NCI-H1436 (cell line): ENCODE measurements at places on chromosomes 6 and 20.
A peak's percentile ranks its signal among the peaks of the same experiment; 100 is the strongest.

DNA sequence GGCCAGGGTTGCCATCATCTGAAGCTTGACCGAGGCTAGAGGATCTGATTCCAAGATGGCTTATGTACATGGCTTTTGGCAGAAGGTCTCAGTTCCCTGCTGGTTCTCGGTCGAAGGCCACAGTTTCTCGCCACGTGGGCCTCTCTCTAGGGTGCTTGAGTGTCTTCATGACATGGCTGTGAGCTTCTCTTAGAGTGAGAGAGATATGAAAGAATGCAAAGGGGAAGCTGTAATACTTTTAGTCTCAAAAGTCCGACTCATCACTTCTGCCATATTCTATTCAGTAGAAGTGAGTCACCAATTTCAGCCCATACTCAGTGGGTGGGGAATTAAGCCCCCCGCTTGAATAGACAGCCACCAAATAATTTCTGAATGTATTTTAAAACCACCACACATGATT lies 94.2 kb downstream of the UTRN start:
- no peak for DNase-seq

- peak; percentile 34 for DNase-seq
These were observed 77.3 kb downstream of the EPHA7 start for GRCh38 chr6:93341900-93342613.

- no peak for DNase-seq
These were observed 1.3 kb downstream of the HIVEP2 start for GRCh38 chr6:142943711-142944123.

GRCh38 chr20:62495749-62496567 lies 20.2 kb upstream of the GATA5 start:
- no peak for DNase-seq

DNA sequence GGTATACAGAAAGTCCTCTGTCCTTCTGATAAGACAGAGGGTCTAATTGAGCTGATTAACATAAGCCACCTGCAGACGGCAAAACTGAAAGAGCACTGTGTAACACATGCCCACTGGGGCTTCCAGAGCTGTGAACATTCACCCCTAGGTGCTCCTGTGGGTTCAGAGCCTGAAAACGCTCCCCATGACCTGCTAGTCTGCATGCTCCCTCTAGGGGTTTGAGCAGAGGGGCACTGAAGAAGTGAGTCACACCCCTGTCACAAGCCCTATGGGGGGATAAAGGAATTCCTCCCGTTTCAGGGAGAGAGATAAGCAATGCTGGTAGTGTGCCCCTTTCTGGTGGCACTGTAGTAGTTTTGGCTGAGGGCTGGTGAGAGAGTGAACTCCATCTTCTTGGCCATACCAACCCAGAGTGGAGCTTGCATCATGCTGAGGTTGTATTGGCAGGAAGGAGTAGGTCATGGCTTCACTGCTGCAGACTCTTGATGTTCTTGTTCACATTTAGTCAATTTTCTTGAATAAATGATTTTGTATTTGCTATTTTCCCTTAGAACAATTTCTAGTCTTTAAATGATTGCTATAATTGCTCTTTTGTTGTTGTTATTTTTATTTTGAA lies 637.5 kb upstream of the MAN1A1 start:
- DNase-seq = no peak

GRCh38 chr6:57421503-57421902 lies 104.1 kb downstream of the PRIM2 start:
- no peak for DNase-seq

GRCh38 chr6:119612911-119613381 lies 263.4 kb upstream of the MAN1A1 start:
- DNase-seq = no peak

- no peak for DNase-seq
These were observed 386.7 kb downstream of the HACE1 start for GRCh38 chr6:104473021-104473429.

DNA sequence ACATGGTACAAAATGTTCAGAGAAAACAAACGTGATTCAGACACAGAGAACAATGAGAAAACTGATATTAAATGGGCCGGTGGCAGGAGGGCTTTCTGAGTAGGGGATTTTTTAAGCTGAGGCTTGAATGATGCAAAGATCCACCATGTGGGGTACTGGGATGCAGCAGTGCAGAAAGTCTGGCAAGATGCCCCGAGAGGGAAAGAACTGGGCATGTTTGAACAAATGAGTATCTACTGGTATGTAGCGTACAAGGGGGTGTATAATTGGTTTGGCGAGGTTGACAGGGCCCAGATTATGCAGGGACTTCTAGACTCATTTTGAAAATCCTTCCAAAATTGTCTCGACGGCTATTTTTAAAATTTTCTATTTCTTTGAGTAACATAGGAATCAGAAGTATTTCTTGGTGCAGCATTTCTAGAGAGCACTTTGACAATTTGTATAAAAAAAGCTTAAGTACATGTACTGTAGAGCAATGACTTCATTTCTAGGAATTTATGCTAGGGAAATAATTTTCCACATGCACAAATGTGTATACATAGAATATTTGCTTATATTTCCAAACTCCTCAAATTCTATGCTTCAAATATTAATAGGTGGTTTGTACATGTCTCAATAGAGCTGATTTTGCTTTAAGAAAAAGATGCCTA lies 119.6 kb upstream of the DOK5 start:
- DNase-seq = no peak

DNA sequence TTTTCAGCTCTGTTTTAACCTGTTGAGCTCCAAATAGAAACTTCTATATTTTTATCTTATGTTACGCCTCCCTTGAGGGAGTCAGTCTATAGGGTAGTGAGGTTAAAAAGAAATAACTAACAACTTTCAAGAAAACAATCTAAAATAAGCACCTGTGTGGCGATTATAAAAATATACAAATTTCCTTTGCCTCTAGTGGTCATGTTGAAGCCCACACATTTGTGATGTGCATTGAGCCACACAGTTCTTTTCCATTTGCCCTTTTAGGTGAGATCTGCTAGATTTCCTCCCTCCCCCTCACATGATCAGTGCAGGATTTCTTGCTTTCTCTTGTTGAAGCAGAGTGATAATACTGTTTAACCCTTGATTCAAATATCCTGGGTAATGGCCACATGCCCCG lies 84.2 kb downstream of the MYB start:
- DNase-seq = no peak

DNA sequence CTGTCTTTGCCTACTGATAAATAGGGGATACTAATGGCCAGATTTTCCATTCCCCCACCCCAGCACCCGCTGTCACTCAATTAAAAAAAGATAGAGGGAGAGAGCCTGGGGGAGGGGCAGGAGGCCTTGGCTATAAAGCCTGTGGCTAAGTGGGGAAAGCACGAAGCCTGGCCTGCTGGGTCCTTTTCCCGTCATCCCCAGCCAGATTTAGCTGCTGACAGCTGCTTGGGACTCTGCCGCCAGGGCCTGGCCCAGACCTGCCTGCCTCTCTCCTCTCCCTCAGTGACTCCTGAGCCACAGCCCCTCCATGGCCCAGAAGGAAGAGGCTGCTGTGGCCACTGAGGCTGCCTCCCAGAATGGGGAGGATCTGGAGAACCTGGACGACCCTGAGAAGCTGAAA lies at the start of gene APOBEC2:
Gene APOBEC2 (plus strand): TSS at position 162 of the 400 bp plus-strand sequence. CDS start 146 bp downstream, at position 308.
- no peak for DNase-seq

DNA sequence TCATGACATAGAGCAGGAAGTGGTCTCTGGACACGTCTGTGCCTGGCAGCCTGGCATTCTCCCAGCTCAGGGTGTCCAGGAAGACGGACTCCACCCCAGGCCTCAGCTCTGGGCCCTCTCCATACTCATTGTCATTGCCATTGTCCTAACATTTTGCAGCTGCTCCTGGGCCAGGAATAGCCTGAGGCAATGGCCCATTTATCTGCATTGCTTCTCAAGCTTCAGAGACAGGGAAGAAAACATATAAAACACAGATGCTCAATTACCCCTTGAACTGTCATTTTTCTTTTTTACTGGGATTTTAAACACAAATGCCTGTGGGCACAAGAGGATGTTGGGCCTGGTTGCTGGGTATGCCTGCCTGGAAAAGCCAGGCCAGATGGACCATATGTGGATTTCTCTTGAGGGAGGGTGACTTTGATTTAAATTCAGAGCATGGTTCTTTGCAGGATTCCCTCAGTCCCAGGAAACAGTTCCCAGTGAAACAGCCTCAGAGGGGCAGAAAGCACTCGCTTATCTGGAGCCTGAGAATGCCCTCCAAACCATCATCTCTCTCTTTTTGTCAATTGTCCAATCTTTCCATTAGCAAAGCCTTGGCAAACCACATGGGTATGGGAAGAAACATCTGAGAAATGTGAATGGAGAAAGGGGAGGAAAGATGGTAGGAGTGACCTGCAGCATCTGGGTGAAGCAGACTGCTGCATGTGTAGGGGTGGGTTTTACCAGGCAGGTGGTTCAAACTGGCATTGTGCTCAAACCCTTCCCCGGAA lies 17.9 kb downstream of the LAMP5 start:
- no peak for DNase-seq

- DNase-seq = no peak
These were observed 134.1 kb upstream of the SALL4 start for GRCh38 chr20:51936377-51936776.

- no peak for DNase-seq
These were observed 275 bp upstream of the MAVS start for GRCh38 chr20:3846378-3846739.

- no peak for DNase-seq
These were observed 504.8 kb downstream of the MEI4 start for GRCh38 chr6:78157606-78158005.

- DNase-seq = no peak
These were observed 5.0 kb downstream of the DST start for GRCh38 chr6:56637640-56638039.

GRCh38 chr6:158908606-158909005 lies 89.4 kb upstream of the EZR start:
- no peak for DNase-seq

- no peak for DNase-seq
These were observed 18.1 kb downstream of the KCNK5 start for GRCh38 chr6:39211183-39211582.

DNA sequence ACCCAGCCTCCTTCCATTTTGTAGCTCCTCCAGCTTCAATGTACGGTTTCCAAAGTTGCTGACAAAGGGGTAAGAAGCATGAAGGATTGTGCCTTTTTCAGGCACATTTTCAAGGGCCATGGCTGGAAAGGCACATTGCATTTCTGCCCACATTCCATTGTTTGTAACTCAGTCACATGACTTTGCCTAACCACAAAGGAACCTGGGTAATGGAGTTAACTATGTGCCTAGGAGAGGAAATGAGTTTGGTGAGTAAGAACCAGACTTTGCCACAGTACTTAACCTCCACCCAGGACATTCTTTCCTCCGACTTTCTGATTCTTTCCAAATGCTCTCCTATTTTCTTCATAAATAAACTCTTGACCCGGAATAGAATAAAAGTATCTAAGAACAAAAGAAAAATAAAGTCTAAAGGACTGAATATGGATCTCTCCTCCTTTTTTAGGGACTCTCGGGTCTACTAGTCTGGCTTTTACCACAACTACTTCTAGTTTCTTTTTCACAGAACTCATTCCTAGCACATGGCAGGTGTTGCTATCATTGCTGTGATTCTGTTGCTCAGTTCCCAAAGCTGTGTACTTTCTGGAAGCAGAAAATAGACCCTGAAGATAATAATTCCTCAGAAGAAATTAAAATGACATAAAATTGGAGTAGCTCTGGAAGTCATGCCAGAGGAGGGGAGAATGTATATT lies 81.5 kb upstream of the ISM1 start:
- no peak for DNase-seq

DNA sequence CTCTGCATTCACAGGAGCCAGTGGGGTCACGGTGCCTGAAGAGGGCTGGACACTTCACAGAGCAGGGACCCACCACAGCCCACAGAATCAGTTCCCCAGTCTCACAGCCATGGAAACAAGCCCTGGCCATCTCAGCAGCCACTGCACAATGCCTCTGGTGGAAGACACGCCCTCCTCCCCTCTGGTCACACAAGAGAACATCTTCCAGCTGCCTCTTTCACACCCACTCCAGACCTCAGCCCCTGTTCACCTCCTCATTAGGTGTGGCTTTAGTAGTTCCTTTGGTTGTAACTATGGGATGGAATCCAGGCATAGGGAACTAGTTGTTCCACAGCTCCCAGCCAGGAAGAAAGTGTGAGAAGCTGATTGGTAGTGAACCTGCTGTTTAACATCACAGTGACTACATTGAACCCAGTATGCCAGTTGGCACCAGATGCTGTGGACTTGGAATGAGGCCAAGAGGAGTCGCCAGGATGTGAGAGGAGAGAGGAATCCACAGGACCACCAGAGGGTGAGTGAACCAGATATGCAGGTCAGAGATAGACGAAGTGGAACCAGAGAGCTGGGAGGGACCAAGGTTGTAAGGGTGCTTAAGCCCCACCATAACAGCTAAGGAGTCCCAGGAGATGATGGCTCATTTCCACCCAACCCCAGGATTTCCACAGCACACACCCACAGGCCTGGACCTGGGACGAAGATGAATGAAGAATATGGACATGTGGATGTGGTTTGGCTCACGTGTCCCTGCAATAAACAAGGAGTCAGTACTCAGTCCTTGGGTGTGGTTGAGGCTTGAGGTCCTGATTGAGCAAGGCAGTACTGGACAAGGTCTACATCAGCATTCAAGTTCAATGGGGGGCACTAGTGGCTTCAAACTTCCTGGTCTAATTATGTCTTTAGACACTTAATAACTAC lies 8.8 kb upstream of the BTN3A3 start:
- DNase-seq = no peak

DNA sequence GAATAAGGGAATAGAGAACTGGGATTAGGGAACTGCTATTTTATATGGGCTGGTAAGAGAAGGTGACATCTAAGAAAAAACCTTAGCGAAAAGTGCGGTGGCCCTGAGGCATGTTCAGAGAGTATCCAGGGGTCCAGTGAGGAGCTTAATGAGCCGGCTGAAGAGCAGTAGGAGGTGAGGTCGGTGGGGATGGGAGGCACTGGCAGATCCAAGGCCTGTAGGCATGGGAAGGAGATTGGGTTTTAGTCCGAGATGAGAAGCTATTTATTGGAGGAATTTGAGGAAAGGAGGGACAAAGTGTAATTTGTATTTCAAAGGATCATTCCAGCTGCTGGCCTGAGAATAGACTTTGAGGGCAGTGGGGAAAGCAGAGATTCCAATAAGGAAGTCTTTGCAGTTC lies 123.8 kb downstream of the QKI start:
- DNase-seq = no peak

DNA sequence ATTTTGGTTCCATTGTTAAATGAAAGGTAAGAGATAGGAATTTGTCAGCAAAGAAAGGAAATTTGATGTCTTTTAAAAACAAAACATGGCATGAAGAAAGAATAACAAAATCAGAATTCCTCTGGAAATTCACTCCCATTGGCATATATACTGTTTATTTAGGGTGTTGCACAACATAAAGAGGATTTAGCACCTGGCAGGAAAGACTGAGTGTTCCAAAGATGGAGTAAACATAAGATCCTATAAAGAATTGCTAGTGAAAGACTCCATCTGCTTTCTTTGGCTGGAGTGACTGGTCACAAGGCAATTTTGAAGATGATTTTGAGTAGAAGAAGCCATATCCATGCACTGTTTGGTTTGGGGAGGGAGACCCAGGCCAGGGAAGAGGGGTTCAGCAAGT lies 62.4 kb downstream of the CD24 start:
- no peak for DNase-seq

GRCh38 chr20:50260479-50261221 lies 70.0 kb downstream of the CEBPB start:
- DNase-seq = peak; percentile 29

- no peak for DNase-seq
These were observed 75.2 kb upstream of the ADGRF1 start for GRCh38 chr6:47117314-47117713.
